Activated CD8-positive, alpha-beta memory T cell treated with anti-CD3 and anti-CD28 coated beads for 4 hours (primary cell): ENCODE measurements at places on chromosomes 4 and X.

DNA sequence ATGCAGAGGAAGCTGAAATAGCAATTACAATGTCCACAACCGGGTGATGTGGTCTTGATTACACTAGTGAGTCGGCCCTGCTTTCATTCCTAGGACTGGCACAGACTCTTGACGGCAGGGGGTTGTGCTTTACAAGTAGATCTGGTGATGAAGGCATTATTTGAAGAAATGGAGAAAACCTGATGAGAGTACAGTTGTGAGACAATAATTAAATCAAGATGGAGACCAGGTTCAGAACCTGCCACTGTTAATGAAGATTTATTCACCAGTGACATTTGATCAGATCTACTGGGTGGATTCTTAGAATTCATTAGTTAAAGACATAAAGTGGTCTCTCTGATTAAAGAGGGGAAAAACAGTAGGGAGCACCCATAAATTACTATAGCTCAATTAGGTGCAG lies 747.2 kb downstream of the STPG2 start:
- no peak for DNase-seq

DNA sequence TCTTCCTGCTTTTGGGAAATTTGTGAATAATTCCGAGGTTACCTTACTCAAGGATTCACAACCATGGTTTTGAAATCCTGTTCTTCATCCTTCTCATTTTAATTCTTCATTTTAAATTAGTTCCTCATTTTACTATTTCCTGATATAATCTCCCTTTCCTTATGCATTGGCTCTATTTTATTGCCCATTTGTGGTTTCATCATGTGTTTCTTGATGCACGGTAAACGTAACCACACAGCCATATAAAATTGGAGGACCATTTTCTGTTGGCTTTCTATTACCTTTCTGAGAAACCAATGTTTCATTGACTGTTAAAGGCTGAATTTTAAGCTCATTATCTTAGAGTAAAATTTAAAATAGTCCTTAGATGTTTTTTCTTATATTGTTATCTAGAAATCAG lies 100.3 kb upstream of the NDST4 start:
- no peak for DNase-seq

- no peak for DNase-seq
These were observed 35.8 kb downstream of the LRP2BP start for GRCh38 chr4:185359767-185360446.

GRCh38 chr4:35538807-35539206 lies 705.5 kb downstream of the ARAP2 start:
- DNase-seq: no peak

GRCh38 chr4:6996481-6996880 lies 46.7 kb upstream of the TADA2B start:
- no peak for DNase-seq

DNA sequence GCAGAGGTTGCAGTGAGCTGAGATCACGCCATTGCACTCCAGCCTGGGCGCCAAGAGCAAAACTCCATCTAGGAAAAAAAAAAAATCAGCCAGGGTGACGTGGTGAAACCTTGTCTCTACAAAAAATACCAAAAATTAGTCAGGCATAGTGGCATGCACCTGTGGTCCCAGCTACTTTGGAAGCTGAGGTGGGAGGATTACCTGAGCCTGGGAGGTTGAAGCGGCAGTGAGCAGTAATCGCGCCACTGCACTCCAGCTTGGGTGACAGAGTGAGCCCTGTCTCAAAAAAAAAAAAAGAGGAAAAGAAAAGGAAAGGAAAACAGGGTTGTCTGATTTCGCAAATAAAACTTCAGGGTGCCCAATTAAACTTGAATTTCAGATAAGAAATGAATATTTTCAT lies 106.1 kb downstream of the RBM47 start:
- DNase-seq: no peak

DNA sequence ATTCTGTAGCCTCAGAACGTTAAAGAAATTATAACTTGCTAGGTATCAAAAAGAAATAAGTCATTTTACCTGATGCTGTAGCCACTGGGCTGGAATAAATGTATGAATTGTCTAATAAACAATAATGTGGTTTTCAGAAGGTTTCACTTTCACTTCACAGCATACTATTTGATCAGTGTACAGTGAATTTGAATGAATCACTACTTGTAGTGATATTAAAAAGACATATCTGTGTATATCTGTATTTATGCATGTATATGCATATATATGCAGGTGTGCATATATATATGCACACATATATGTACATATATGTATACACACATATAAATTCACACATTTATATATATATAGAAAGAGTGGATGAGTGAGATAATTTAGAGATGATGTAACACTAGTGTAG lies 440.0 kb upstream of the PCDH10 start:
- DNase-seq: no peak

- no peak for DNase-seq
These were observed 689.8 kb downstream of the KCTD8 start for GRCh38 chr4:43758836-43759235.

GRCh38 chrX:75230296-75230695 lies 43.6 kb upstream of the UPRT start:
- DNase-seq: no peak
